ENCODE measurements at places on chromosomes 13 and 19.

- peak; percentile 54 for DNase-seq
These were observed 16.7 kb downstream of the PIP5K1C start for GRCh38 chr19:3683405-3684053.

DNA sequence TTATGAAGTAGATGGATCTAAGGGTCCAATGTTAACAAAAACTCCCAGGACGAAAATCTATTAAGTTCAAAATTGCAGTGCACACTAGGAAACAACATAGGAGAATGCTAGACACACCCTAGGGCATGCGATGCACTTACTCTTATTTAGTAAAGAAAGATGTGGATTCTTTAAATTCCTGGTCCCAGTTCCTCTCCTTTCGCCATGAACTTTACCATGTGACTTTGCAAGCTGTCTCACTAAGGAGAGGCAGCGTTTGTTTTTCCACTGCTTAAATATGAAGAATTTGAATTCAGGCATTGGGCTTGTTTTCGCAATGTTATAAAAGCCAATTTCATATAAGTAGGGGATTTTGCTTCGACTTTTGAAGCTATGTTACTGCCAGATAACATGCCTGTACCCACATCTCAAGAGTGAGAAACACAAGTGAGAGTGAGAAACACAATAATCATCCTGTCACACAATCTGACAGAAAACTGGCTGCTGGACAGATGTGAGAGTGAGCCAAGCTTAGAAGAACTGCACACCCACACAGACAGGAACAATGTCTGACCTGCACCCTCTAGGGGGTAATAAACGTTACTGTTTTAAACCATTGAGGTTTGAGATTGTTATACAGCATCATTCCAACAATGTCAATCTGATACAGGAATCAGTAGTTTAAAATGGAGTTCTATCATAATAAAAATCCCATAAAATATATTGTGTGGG is 1308.4 kb downstream of the SLITRK5 start:
- no peak for DNase-seq

- no peak for DNase-seq
These were observed 23.4 kb upstream of the GATAD2A start for GRCh38 chr19:19382118-19382517.

GRCh38 chr19:5170329-5170745 is 170.3 kb downstream of the PTPRS start:
- DNase-seq, result no peak

GRCh38 chr19:23999821-24000610 is 85.3 kb downstream of the ZNF726 start:
- DNase-seq, result no peak

GRCh38 chr19:29842471-29843179 is 30.8 kb downstream of the CCNE1 start:
- DNase-seq, result no peak

DNA sequence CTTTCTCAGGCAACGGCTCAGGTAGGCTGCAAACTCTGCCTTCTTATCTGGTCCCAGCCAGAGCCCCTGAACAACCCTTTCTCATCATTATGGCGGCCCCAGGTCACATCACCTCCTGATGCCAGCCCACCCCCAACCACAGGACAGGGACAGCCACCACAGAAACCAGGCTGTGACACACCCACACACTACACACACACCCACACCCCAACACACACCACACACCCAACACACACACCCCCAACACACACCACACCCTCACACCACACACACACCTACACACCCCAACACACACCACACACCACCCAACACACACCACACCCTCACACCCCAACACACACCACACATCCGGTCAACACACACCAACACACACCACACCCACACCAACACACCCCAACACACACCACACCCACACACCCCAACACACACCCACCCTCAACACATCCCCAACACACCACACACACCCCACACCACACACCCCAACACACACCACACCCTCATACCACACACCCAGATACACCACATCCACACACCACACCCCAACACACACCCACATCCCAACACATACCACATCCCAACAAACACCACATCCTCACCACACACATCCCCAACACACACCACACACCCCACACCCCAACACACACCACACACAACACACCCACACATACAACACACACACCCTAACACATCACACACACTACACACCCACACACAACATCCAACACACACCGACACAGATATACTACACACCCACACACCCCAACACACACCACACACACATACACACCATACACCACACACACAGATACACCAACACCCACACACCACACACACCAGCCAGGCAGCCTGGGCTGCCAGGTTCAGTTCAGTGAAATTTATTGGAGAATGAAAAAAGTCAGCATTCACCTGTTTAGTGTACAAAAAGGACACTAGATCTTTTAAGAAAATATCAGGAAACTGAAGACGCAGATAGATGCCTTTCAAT is 4.2 kb upstream of the ISYNA1 start:
- DNase-seq, result no peak

GRCh38 chr13:28394422-28394821 is 100.5 kb downstream of the FLT1 start:
- peak; percentile 84 for DNase-seq

- no peak for DNase-seq
These were observed 17.5 kb downstream of the PCDH8 start for GRCh38 chr13:52830946-52831345.
